ENCODE measurements at places on chromosomes 12 and 14.

DNA sequence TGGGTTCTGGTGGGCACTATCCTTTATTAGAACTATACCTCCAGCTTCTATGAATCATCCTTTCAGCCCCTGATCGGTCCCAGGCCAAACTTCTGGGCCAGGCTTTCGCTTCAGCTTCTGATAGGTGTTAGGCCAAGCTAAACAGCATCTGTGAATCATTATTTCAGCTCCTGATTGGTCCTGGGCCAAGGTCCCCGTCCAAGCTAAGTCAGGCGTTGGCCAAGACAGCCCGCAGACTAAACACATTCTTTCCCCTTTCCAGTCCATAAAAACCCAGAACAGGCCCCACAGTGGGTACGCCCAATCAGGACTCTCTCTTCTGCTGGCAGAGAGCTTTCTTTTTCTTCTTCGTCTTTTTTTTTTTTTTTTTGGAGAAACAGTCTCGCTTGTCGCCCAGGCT, 1808.9 kb upstream of the SEL1L start:
- DNase-seq, result no peak

- no peak for DNase-seq
Measured at GRCh38 chr14:54683882-54684794, 117.2 kb downstream of the SAMD4A start.

GRCh38 chr14:95994593-95994928, 44.6 kb upstream of the C14orf132 start:
- DNase-seq, result no peak

DNA sequence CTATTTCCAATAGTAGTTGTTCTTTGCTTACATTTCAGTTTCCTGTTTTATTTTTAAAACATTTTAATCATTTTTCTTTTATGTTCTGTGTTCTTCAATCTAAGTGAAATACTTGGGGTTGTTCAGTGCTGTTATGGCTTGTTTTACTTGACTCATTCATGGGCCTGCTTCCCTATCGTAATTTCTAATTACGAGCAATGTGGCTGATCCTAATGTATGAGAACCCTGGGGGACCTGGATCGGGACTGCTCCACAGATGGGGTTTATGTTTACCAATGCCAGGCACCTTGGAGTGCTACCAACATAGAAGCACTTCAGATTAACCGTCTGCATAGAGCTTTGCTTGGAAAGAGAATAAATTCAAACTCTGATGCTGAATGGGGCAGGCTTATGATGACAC, 29.8 kb downstream of the TECPR2 start:
- DNase-seq, result no peak

DNA sequence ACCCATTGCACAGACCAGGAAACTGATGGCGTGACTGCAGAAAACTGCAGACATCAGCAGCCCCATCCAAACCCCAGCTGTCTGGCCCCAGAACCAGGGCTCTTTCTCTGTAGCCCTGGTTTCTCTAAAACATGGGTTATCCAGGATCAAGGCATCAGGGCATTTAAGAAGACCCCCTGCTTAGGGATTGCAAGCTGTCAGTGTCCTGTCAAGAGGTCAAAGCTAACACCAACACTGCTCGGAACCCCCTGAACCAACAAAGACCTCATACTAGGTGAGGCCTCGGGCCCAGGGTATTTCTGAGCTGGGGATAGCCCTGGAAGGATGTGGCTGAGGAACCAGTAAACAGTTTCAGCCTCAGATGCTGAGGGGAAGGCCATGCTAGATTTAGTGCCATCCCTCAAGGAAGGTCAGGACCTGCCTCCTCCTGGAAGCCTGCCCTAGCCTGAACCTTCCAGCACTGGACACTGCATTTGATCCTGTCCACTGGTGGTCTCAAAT, 39.2 kb downstream of the BCL11B start:
- no peak for DNase-seq

Measured in activated CD8-positive, alpha-beta memory T cell treated with anti-CD3 and anti-CD28 coated beads, Interleukin-2, amount 50 U/mL, for 4 hours (primary cell).